ENCODE measurements at places on chromosomes 5 and 9. TPM values are rescaled to one million over a fixed set of nuclear protein-coding genes. Genes with fewer than 3 reads are reported as not detected.

Gene CNTNAP3B
- 11.6 TPM for total RNA-seq

Gene TAS2R1
- not detected for total RNA-seq

Gene ARSB
- 3.3 TPM for total RNA-seq

Gene PHF24
- total RNA-seq: 0.89 TPM

Data from suprapubic skin (tissue), 4 donors.